Mesothelial cell of epicardium (in vitro differentiated cells): ENCODE measurements at places on chromosomes 7 and 10.
A peak's percentile ranks its signal among the peaks of the same experiment; 100 is the strongest.

DNA sequence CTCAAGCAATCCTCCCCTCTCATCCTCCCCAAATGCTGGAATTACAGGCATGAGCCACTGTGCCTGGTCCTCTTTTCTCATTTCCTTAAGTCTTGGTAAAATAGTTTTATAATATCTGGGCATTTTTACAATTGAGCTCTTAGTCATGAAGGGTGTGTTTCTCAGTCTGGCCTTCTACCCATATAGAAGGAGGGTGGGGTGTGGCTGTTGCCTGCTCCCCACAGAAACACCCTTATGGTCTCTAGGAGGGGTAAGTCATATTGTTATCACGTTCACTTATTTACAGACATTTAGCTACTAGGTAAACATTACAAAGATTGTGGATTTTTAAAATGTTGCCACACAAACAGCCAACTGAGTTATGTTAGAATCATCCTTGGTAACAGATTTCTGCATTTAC, 6.7 kb upstream of the OTUD1 start:
- DNase-seq, result no peak

DNA sequence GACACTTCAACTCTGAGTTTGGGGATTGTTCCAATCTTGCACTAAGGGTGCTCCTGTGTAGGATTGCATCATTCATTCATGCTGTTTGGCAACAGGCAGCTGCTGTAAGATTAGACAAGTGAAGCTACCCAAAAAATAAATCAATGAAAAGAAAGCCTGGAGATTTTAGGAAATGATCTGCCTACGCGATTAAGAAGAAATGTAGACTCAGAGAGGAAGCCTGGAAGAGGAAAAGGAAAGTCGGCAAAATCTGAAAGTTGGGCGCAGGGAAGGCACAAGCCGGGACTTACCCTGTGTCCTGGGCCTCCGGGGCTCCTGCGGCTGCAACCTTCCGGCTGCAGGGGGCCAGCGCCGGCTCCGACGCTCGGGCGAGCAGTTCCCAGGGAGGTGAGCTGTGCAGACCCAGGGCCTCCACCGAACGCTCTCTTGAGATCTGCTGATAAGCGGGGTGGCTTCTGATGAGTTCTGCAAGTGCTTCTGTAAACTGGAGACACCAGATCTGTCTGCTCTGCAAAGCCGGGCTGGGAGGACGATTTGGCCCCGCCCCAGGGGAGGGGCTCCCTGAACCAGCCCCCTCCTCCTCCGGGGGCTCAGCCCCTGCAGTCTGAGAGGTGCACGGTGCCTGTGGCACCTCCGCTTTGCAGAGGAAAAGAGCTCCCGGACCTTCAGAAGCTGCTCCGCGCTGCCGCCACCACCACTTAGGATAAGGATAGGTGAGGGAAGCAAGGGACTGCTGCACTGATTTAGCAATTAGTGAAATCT, 17.4 kb downstream of the PSPH start:
- DNase-seq, result peak; percentile 61

DNA sequence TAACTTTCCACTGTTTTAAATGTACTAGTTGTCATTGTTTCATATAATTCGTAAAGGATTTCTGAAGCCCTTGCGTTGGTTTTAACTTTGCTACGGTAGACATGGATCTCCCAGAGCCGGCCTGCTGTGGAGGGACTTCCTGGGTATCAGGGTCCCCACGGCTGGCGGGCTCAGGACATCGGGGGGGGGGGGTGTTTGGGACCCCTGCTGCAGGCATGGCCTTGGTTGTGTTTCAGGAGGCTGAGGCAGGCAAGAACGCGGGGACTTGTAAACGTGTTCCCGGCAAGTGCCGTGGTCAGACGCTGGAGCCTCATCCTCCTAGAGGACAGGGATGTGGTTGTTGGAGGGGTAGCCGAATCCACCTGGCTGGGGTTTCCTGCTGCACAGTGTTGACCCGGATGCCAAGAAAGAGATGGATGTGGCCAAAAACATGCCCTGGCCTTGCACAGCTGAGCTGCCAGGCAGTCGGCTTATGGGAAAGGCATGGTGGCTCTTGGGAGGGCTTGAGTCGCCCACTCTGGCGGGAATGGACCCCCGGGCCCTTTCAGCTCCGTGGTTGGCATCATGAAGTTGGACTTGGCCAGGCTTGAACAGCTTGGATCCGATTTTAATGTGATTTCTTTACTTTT, 21.4 kb upstream of the CHST12 start:
- no peak for DNase-seq

GRCh38 chr7:143239813-143240212, 18.0 kb downstream of the TAS2R40 start:
- no peak for DNase-seq

DNA sequence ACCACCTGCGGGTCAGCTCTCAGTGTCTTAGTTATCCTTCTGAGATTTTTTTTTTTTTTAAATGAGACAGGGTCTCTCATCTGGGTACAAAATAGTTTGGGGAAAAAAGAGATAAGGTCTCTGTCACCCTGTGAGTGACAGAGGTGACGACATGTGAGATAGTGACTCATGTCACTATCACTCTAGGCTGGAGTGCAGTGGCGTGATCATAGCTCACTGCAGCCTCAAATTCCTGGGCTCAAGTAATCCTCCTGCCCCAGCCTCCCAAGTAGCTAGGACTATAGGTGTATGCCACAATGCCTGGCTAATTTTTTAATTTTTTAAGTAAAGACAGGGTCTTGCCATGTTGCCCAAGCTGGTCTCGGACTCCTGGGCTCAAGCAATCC, 10.4 kb downstream of the BLVRA start:
- DNase-seq, result no peak

DNA sequence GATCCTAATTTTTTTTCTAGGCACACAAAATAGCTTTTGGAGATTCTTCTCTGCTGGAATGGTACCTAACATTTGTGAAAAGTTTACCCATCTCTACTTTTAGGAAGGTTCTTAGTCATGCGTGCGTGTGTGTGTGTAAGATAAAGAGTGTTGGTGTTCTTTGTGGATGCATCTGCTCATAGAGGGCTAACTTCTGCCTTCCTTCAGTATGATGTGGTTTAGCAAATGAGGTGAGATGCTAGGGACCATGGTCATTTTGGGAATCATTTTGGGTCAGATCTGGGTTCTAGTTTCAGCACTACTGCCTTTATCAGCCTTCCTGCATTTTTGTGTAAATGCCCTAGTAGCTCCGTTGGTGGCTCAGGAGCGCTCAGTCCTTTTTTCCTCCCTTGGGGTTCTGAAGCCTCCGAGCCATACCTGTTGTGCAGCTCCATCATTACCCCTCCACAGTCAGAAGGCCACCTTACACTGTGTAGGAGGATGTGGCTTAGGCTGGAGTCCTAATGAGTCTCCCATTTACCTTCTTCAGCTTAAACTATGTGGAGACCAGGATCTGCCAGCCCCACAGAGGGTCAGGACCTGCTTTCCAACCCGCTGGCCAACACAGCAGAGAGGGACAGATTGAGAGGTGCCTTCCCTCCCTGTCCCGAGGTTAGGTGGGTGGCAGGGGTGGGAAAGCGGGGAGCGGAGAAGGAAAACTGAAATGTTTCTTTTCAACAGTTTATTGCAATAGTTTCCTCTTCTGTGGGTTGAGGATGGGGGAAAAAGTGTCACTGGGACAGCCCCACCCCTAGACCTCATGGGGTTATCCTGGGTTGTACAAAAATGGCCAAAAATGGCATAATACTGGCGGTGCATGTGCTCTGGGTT, 31.2 kb downstream of the TSPAN14 start:
- no peak for DNase-seq

DNA sequence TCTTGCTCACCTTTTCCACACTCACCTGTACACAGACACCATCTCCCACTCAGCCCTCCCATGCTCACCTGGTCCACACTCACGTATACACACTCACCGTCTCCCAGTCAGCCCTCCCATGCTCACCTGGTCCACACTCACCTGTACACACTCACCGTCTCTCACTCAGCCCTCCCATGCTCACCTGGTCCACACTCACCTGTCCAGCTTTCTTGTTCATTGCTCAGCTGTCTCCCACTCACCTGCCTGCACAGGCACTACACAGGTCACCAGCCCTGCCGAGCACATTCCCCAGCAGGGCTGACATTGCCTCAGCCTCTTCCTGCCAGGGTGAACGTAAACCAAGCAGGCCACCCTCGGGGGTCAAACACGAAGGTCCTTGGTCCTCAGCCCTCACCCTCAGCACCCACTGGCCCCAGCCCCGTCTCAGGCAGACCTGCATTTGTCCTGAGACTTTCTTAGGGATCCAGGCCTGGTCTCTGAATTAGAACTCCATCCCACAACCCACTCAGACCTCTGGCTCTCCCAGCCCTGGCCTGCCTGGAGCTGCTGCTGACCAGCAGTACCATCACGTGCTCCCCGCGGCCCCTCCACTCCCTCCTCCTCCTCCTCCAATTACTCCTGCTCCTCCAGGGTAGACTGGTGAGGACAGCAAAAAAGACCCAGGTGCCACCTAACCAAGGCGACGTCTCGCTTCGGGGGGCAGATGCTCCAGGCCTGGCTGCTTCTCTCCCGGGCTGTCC, 12.8 kb upstream of the DNAAF5 start:
- DNase-seq, result peak; percentile 36

GRCh38 chr7:111498391-111499007, 63.8 kb downstream of the IMMP2L start:
- DNase-seq, result no peak

DNA sequence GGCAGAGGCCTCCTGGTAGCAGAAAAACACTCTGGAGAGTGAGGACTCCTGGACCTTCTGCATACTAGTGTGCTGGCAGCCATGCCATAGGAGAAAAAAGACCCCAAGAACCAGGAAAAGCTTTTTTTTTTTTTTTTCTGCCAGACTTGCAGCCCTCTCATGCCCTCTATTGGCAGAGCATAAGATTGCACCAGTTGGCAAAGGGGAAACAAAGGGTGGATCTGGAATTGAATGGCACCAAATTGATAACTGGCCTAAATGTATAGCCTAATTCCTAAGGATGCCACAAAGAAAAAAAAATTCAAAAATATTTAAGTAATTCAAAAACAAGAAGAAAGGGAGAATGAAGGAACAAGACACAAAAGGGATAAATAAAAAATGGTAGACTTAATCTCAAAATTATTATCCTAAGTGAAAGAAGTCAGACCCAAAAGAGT, 112.5 kb upstream of the GHITM start:
- DNase-seq, result no peak

- DNase-seq, result no peak
Measured at GRCh38 chr10:91208642-91209041, 11.8 kb upstream of the PCGF5 start.

DNA sequence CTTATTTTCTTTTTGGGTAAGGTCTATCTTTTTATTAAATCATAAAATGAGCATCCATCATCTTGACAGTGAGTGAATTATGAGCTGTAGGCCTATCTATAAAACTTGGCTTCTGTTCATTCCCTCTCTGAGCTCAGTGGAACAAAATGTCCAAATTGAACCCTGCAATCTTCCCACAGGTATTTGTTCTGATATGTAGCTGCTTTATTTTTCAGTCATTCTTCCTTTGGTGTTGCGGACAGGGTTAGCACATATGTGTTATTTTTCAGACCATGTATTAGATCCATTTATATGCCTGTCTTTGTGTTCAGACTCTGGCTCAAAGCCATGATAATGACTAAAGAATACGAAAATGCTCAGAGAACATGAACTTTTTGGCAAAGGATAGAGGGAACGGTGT, 201.6 kb upstream of the KIAA1217 start:
- DNase-seq, result no peak

- DNase-seq, result no peak
Measured at GRCh38 chr10:70588255-70588654, 14.3 kb downstream of the PRF1 start.

DNA sequence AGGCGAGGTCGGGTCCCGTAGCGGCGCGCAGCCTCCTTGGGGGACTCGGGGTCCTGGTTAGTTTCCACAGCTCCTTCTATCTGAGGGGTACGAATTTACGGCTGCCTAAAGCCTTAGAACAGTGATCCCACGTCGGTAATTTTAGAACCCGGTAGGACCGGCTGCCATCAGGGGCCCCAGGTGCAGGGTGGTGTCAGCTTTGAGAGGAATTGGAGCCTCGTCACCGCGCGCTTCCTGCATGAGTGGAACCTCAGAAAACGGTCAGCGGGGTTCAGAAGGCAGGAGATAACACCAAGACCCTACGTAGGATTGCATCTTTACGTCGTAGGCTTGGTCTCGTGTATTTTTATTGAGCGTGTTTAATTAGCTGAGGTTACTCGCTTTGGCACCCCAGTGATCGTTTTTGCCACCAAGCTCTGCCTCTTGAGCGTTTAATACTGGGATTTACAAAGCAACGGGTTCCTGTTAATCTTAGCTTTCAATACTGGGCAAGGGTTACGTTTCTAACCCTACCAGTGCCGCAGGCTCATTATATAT, 443 bp downstream of the RNF32 start:
- DNase-seq, result no peak

DNA sequence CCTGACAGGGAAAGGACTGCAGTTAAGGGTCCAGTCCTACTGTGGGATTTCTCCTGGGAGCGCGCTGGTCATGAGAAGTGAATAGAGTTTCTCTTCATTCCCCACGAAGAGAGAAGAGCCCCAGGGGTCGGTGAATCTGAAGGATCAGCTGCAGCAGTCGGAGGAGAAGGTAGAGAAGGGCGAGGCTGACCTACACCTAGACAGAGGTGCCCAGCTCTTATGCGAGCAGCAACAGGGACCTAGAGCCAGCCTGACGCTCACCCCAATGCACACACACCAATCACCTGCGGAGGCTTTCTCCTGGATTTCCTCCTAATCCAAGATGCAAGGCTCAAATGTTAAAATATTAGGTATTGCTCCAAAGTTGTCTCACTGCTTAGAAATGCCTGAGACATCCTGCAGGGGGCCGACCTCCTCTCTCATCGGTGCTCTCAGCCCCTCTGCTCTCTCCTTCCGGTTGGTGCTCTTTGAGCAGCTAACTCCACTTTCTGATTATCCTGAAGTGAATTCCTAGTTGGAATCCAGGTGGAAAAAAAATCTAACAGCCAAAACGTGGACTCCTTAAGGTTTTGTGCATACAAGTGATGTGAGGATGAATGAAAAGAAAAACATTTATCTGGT, 176.4 kb downstream of the AHR start:
- DNase-seq, result no peak

- peak; percentile 36 for DNase-seq
Measured at GRCh38 chr10:128263891-128264688, 137.9 kb upstream of the MKI67 start.

DNA sequence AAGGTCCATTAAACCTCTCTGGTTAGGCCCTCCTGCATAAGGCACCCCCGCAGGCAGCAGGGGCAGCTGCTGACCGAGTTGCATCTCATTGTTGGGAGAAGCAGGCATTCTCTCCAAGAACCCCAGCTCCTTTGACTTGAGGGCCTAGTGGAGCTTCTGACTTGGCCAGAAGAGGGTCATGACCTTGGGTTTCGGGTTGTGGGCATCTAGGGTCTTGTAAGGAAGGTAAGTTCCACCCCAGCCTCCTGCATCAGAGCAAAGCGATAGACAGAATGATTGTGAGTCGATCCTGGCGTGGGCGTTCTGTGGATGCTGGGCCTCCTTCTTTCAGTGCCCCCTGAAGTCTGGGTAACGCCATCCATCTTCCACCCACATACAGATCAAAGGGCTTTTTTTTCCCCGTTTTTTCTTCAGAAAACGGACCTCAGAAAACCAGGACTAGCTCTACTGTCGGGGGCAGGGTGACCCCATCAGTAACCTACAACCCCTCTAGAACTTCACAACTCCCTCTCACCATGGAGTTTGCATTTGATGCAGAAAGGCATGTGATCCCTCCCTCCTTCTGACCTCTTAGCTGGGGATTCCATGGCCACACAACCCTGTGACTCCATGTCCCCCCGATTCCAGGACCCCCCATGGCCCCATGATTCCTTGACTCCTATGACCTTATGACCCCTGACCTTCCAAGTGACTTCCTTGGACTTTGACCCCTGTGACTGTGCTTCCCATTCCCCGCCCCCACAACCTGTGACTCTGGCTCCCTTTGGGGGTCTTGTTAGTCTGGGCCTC, 3.0 kb downstream of the SEMA4G start:
- no peak for DNase-seq

- DNase-seq, result no peak
Measured at GRCh38 chr7:127655720-127656119, 3.7 kb downstream of the SND1 start.
